ENCODE measurements at places on chromosomes 12 and 14. TPM values are rescaled to one million over a fixed set of nuclear protein-coding genes. Genes with fewer than 3 reads are reported as not detected.

DNA sequence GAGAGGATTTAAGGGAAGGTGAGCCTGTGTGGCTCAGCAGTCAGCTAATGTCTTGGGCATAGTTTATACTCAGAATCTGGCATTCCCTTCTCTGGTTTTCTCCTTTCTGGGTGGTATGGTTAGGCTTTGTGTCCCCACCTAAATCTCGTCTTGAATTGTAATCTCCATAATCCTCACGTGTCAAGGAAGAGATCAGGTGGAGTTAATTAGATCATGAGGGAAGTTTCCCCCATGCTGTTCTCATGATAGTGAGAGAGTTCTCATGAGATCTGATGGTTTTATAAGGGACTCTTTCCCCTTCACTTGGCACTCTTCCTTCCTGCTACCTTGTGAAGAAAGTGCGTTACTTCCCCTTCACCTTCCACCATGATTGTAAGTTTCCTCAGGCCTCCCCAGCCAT is 169.8 kb upstream of the PELI2 start:
- no peak for DNase-seq

DNA sequence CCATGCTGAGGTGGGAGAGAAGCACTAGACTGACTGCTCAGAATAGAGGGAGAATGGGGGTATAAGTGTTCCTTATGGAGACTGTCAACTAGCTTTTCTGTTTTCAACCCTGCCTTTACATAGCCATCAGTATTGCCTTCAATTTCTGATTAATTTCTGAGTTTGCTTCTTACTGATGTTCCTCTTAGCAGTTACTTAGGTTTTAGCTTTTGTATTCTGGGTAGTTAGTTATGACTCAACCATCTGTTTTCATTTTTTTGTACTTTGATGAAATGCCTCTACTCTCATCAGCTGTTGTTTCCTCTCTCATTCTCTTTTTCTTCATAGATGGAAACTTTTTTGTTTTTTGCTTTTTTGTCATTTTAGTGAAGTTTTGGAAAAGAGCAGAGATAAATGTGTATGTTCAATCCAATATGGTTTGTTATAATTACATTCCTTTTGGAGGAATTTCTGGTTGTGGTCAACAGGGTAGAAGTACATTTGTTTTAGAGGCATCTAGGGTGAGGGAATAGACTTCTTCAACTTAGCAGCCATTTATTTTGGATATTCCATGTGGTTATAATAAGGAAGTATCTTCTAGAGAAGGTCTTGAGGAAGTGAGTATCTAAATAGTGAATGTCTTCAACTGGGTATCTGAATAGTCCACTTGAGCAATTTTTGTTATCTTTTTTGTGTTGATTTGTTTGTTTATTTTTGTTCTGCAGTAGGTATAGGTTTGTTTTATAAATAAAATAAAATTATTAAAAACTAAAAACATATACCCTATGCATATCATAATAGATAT is 29.6 kb downstream of the PMCH start:
- no peak for DNase-seq

GRCh38 chr14:85764822-85765221 is 234.9 kb downstream of the FLRT2 start:
- DNase-seq: no peak

GRCh38 chr12:115351514-115352077 is 667.6 kb upstream of the TBX3 start:
- no peak for DNase-seq

DNA sequence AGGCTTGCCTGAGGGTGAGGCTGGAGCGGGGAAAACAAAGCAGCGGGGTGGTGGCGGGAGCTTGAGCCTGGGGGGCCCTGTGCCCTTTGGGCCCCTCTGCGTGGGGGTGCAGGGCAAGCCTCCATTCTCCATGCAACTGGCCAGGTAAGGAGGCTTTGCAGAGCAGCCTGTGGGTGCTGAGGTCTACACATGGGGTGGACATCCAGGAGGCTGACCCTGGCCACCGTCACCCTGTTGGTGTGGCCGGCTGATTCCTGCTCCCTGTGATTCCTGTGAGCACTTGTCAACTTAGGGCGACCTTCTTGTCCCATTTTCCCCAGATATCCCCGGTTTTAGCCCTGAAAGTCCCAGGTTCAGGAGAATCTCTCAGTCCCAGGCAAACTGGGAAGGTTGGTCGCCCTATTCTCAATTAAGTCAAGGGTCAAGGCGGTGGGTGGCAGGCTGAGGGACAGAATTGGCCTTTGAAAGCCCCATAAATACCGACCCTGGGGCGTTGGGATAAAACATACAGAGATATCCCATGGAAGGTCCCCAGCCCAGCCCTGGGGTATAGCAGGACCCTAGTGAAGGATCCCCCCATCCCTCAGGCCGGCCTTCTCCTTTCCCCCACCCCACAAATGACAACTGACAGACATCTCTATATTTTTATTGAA is 70.5 kb downstream of the PRIMA1 start:
- no peak for DNase-seq

CLEC4C gene
- total RNA-seq: not detected

GRCh38 chr12:90305379-90305778 is 596.7 kb upstream of the ATP2B1 start:
- DNase-seq: no peak

FAM186B gene
- total RNA-seq: 0.48 TPM

TPPP2 gene
- 1.8 TPM for total RNA-seq

DNA sequence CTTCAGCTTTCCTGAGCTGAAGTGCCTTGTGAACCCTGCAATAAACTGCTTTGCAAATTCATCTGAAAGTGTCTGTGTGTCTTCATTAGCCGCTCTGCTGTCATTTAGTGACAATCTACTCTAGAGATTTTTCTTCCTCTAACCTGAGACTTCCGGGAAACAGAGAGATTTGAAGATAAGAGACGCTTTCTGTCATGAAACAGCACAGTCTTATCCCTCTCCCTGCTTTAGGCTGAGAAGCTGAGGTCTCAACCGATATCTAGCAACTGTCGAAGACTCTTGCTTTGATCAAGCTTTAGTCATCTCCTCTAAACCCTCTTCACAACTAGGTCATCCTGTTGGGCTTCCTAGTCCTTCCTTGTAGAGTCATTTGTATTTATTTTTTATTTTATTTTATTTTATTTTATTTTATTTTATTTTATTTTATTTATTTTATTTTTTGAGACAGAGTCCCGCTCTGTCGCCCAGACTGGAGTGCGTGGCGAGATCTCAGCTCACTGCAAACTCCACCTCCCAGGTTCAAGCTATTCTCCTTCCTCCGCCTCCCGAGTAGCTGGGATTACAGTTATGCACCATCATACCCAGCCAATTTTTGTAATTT is 1.2 kb downstream of the RNASE2 start:
- DNase-seq: no peak

GRCh38 chr14:68935761-68936214 is 43.3 kb downstream of the ACTN1 start:
- peak; percentile 78 for DNase-seq

DDX11 gene
- 2.9 TPM for total RNA-seq

CCDC88C gene
- total RNA-seq: 2.4 TPM

DNA sequence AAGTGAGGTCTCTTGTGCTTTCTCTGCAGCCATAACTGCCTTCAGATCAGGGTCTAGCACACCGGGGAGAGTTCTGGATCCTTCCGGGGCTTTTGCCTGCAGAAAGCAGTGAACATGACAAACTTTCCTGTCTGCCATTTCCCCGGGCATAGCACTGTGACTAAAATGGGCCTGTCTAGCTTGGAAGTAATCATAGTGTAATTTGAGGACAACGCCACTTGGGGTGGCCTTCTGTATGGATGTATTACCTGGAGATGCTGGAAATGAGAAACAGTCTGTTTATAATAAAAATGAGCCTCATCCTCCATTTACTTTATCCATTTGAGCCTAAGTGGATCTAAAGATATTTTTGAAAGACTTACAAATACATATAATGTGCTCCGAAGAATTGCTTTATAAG is 453.7 kb downstream of the VRK1 start:
- no peak for DNase-seq

- DNase-seq: peak; percentile 52
These were observed at the start of gene FAIM2 for GRCh38 chr12:49903700-49904423. Gene FAIM2 (minus strand): TSS chr12:49903900. CDS start chr12:49903792, 108 bp downstream.

HPD gene
- 1.7 TPM for total RNA-seq

- peak; percentile 87 for DNase-seq
These were observed 151.0 kb downstream of the ADGRD1 start for GRCh38 chr12:131104463-131105350.

RDH16 gene
- 0.14 TPM for total RNA-seq

DNA sequence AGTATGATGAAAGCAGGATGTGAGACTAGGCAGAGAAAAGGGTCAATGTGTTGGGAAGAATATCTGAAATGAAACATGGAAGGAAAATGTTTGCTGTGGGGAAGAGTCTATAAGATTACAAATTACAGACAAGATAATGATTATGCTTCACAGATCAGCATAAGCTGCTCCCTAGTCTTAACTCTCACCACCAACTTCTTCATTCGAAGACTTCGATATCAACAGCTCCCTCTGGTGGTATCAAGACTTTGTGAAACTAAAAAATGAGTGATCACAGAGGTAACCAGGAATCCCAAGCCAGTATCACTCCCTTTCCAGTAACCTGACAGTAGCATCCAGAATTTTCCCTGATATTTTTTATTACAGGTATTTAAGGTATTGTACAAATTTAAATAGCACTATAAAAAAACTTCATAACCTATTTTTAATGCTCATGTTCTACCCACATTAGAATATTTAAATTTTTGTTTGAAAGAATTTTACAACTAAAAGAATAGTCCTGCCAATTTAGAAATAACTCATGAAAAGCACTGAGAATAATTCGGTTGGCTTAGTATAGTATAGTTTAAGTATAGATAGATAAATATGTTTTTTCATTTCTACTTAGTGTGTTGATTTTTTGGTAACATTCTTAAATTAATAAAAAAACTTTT is 84.4 kb downstream of the C2CD5 start:
- no peak for DNase-seq

GALNT16 gene
- total RNA-seq: 62.4 TPM

GRCh38 chr12:48882972-48883304 is 17.3 kb upstream of the RND1 start:
- no peak for DNase-seq

DNA sequence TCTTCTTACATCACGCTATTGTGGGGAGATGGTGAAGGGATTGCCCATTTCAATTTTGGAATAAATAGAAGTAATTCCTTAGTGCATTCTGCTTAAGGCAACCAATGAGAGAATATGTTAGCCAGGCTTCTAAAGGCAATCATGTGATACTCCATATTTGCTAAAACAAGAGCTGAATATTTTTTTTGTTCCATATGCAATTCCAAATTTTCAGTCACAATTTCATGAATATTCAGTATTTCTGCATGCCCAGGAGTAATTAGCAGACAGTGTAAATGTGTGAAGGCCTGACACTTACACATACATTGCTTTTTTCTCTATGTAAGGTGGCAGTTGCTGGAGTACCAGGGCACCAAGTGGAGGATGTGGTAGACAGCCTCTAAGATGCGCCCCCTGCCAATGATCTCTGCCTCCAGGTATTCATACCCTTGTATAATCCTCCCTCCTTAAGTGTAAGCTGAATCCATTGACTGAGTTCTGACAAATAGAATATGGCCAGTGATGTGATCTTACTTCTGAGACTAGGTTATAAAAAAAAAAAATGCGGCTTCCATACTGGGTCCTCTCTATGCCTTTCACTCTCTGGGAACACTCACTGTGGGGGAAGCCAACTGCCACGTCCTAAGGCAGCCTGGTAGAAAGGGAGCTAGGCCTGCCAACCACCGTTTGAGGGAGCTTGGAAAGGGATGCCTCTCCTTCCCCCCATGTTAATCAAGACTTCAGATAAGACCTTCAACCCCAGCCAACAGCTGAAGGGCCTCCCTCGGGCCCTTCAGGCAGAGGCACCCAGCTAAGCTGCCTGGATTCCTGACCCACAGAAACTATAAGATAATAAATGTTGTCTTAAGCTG is 62.7 kb upstream of the PTGR2 start:
- DNase-seq: no peak

CPNE8 gene
- 3.8 TPM for total RNA-seq

MYBPC1 gene
- total RNA-seq: 1.9 TPM

DNA sequence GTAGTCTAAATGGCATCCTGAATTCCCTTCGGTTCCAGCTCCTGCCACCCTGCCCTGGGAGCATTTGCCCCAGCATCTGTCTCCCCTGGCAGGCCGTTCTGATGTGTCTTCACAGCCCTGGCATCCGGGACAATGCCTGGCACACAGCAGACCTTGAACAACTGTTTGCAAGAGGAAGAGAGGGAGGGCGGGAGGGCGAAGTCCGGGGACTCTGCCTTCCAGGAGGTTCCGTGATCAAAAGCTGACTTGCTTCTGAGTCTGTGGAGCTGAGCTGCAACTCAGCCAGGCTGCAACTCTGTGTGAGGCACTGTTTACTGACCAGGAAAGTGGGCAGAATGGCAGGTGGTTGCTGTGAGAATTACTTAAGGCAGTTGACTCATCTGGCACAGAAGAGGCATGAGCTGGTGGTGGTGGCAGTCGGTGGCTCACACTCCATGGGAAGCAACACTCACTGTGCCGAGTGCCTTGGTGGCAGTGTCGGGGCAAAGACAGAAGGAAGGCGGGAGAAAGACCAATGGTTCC is 61.1 kb upstream of the DLK1 start:
- DNase-seq: no peak

DNA sequence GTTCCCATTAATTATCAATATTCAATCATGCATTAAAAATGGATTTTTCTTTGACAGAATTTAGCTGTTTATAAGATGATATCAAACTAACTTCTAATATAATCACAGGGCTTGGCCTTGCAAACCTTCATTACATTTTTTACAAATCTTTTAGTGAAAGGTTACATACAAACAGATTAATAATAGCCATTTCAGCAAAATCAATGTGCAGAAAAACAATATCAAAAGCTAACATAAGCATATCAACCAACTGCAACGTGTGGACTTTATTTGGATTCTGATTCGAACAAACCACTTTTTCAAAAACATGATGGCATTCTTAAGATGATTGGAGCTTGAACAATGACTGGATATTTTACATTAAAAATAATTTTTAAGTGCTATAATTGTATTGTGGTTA is 93.6 kb downstream of the OTX2 start:
- DNase-seq: no peak

- no peak for DNase-seq
These were observed 13.7 kb upstream of the AJUBA start for GRCh38 chr14:22995889-22996625.

DNA sequence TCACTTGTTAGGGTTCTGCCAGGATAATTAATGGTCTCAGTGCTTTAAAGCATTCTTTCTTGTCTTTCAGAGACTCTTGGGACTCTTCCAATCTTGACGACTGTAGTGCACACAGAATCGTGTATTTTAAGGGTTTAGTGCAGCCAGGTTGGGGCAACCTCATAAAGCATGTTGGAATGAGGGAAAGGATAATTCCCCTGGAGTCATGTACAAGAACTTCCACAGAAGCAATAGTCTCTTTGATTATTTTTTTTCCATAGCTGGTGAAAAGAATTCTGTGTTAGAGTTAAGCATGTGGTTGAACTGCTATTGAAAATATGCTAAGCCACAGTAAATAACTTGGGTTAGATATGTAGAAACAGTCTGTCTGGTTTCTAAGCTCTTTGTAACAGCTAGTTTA is 246.8 kb upstream of the DAAM1 start:
- no peak for DNase-seq

HOXC10 gene
- total RNA-seq: not detected

GRCh38 chr12:70645494-70646317 is 8.5 kb upstream of the PTPRB start:
- DNase-seq: peak; percentile 69

- DNase-seq: no peak
These were observed 987.7 kb downstream of the GALC start for GRCh38 chr14:87005280-87005679.

GRCh38 chr12:92765871-92766270 is 63.1 kb downstream of the PLEKHG7 start:
- DNase-seq: no peak

GRCh38 chr12:87596636-87597035 is 432.6 kb downstream of the C12orf50 start:
- DNase-seq: no peak

GRCh38 chr14:82431031-82431430 is 897.4 kb upstream of the SEL1L start:
- no peak for DNase-seq

ASCL1 gene
- not detected for total RNA-seq
